NCI-H524 treated with DMSO at 0.1 percent for 48 hours (cell line): ENCODE measurements at places on chromosomes 11 and 22.
A peak's percentile ranks its signal among the peaks of the same experiment; 100 is the strongest.

GRCh38 chr11:126352934-126353801, 2.3 kb upstream of the ST3GAL4 start:
- DNase-seq: no peak

DNA sequence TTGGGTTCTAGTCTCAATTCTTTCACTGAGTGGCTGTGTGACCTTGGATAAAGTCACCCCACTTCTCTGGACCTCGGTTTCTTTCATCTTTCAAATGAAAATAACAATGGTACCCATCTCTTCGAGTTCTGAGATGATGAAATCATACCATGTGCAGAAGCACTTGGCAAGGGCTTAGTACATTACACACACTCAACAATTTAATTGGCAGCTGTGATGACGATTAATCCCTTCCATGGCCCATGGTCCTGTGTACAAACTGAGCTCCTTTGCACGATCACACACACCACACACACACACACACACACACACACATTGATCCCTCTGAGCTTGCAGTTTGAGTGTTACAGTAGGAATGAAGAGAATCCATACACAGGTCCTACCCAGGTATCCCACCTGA, 103.4 kb upstream of the ASPHD2 start:
- DNase-seq: peak; percentile 44

DNA sequence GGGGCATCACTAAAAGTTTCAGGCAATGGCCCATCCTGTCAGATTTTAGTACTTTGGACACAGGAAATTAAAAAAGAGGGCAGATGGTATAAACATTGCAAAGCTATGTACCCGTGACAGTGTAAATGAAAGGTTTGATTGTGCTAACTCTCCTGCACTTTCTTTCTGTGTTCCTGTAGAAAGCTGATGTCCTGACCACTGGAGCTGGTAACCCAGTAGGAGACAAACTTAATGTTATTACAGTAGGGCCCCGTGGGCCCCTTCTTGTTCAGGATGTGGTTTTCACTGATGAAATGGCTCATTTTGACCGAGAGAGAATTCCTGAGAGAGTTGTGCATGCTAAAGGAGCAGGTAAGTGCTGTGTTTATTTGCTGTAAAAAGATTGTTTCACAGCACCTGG, 10.3 kb downstream of the CAT start:
- DNase-seq: no peak

DNA sequence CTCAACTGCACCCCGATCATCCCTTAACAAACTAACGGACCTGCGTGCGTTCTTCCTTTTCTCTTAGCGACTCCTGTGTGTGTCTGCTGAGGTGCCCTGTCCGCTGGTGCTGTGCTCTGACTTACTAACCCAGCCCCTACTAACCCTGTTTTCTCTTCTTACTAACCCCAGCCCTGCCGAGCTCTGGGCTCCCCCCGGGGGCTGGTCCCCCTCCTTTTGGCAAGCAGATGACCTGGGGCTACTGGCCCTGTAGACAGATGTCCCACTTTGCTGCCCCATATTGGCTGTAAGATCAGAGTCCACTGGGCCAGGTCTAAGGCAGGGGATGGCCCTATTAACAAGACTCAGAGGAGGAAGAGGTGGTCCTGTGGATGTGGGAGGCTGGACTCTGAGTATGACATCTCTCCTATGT, 14.7 kb downstream of the MIAT start:
- DNase-seq: no peak

- no peak for DNase-seq
Measured at GRCh38 chr11:9692691-9693090, 28.8 kb downstream of the SWAP70 start.

GRCh38 chr11:19873730-19874129, 161.1 kb downstream of the NAV2 start:
- DNase-seq: no peak

DNA sequence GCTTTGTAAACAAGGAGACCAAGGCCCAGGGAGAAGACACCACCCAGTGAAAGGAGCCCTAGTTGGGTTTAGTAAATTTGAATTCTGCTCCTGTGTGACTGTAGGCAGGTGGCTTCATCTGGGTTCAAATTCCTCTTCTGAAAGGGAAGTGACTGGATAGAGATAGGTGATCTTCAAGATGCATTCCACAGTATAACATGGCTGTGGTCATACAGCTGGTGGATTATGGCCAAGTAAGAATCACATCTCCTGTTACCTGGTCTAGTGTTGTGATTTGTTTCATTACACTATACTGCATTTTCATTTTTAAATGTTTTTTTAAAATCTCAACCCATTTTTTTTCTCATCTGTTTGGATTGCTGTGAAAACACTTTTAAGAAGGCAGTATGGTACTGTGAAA, 58.0 kb upstream of the PICALM start:
- DNase-seq: no peak

GRCh38 chr11:64146036-64146955, 19.6 kb downstream of the MACROD1 start:
- peak; percentile 84 for DNase-seq

DNA sequence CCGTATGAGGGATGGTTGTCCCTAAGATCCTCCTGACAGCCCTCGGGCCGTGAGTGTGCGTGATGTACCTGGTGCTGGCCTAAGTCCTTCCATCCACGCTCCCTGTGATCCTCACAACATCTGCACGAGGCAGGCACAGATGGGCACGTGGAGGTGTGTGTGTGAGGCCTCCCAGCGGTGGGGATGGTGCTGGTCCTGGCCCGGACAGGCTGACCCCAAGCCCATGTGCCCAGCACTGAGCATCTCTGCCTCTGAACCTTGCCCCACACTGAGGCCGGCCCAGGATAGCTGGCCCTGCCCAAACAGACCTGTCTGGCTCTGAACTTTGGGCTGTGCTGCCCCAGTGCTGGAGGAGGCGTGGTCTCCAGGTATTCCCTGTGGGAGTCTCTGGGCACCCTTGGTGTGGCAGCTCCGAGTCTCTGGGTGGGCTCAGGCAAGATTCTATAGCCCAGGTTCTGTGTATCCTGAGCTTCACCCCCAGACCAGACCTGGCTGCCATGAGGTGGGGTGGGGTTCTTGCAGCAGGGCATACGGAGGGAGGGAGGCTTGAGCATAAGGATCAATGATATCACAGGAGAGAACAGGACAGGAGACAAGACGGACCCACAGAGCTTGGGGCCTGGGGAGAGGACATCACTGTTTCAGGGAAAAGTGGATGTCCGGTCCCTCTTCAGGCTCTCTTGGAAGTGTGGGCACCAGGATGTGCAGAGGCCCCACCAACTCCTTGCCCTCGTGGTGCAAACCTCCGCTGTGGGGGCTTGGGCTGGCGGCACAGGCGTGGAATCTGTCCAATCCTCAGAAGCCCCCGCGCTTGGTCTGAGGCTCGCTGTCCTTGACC, 881.8 kb downstream of the BRD1 start:
- DNase-seq: no peak

GRCh38 chr22:29992341-29993275, 87.7 kb upstream of the HORMAD2 start:
- DNase-seq: no peak

DNA sequence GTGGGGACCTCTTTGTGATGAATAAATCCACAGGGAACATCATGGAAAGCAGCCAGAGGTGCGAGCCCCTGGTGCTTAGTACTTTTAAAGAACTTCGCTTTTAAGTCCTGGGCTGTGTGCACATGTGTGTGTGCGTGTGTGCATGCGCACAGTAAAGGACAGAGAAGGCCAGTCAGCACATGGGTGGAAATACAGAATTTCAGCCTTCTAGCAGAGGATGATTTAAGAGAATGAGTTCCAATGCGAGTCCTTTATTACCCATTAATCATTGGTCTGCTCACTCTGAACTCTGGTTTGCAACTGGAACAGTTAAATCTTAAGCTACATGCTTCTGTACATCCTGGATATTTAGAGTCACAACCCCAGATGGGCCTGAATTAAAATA, 18.9 kb downstream of the TEAD1 start:
- DNase-seq: no peak

DNA sequence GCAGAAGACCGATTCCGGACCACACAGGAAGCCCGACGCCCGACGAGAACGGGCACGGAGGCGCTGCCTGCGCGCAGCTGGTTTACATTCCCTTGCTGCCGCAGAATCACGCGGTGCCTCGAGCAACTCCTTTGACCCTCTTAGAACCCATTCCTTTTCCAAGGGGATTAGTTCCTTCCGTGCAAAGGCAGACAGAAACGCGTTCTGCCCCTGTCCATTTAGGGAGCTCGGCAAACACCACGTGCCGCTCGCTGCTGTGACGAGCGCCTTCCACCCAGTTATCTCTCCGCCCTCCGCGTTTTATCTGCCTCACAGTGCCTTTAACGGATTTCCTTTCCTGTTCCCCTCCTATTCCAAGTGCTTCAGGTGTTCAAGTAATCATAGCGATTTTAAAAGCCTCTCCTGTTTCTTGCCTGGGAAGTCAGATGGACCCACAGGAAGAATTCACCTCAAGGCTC, 24.1 kb upstream of the MICAL3 start:
- no peak for DNase-seq

DNA sequence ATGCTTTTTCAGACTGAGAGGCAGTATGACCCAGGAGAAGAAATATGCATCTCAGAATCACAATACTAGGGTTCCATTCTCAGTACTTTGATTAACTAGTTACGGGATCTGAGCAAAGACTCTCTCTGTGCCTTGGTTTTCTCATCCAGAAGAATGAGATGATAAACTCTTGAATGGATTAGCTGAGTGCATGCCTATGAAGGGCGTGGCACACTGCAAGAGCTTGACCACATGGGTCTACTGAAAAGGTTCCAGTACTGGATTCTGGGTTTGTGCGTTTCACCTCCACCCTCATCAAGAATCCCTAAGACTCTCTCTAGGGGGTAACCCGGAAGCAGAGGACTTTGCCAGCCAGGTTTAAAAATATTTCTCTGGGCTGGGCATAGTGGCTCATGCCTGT, 25.6 kb downstream of the PGA5 start:
- no peak for DNase-seq

DNA sequence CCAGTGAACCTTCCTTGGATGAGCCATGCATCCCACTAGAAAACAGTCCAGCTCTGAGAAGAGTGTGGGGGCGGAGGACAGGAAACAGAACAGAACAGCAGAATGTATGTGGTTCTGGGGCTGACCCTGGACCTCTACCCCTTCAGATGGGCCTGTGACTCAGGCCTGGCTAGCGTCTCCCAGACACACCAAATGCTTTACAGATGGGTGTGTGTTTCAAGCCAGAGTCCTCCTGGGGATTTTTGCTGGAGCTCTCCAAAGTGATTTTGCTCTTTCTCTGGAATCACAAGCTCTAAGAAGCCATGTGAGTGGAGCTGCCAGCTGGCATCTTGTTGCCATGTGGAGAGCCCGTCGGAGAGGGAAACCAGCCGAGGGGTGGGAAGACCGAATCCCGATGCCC, 13.2 kb upstream of the C1QTNF4 start:
- peak; percentile 42 for DNase-seq

- no peak for DNase-seq
Measured at GRCh38 chr11:9347100-9347499, 32.7 kb upstream of the TMEM41B start.

GRCh38 chr11:70796648-70797227, 398.4 kb downstream of the CTTN start:
- DNase-seq: no peak

DNA sequence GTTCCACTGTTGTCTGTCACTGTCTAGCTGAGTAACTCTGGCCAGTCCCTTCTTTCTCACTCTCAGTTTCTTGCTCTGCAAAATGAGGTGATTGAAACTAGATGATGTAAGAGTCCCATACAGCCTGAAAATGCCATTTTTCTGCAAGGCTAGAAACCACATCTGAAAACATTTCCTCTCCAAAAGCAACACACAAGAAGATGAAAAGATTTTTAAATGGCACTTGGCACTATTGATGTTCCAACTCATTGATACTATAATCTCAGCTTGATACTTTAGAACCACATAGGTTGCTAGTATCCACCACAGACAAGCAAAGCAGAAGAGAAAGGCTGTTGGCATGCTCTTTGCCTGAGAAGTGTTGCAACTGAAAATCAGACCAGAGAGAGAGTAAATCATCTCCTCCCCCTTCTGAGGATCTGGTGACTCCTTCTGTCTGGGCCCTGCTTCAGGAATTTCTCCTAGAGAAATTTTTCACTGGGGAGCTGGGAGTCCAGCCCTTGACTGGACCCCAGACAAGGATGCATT, 1217.9 kb downstream of the LRRC4C start:
- no peak for DNase-seq

DNA sequence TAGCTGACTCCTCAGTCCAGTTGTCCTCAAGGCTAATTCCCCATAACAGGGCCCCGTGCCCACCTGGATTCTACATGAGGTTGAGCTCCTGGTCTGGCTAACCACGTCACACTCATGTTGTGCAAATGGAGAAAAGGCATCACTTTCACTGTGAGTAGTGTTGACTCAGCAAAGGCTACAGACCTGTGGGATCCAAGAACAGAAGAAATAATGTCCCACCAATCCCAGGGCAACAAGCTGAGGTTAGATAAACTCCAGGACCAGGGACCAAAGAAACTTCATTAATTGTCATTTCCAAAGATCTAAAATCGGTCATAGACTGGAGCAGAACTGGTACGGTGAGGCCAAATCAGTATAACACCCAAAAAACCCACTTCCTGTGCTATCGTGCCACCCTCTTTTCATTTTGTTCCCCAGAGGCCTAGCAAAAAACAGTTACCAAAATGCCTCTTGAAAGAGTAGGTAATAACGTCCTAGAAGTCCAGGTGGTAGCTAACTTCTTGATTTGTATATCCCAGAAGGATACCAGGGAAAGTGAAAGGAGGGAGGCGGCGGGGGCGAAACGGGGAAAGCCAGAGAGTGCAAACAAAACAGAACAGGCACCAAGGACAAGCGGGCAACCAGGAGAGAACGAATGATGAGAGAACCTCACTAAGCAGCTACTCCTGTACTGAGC, 1.4 kb downstream of the PCSK7 start:
- no peak for DNase-seq

GRCh38 chr11:116948391-116948790, 111.0 kb upstream of the APOA1 start:
- no peak for DNase-seq

DNA sequence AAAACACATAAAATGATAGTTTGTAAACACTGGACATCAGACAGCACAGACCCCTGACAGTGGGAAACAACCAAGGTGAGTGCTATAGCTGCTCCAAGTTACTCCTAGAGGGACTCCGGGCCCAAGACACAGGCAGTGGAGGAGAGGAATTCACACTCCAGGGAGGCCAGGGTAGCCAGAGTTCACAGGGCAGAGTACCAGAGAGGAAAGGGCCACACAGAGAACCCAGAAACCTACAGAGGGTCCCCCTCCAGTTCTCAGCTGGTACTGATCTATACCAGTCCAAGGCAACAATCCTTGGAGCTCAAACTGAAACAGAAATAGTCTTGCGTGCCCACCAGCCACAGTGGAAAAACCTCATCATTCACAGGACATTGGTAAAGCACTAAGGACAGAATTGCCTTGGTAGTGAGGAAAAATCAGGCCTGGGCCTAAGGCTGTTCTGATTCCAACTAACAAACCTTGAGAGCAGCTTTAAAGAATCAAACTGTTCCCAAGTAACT, 7.6 kb downstream of the VPS37C start:
- no peak for DNase-seq

GRCh38 chr11:115884800-115885534, 380.8 kb upstream of the CADM1 start:
- DNase-seq: no peak

GRCh38 chr22:30171008-30171407, 75.6 kb downstream of the LIF start:
- no peak for DNase-seq
